ENCODE measurements at places on chromosomes 11 and 22.

DNA sequence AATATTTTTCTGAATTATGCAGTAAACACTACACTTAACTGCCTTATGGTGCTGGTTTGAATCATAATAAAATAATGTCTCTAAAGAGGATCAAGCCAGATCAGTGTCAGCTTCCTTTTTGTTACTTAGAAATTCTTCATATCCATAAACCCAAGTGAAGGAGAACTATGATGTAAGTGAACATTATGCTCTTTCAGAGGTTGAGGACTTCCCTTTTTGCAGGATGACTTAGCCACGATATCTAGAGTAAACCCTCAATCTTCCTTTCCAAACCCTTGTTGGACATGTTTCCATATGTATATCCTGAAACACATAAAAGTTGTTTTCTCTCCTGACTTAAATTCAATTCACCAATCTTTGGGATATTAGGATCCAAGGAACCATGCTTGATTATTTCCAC, 19.1 kb downstream of the OR8D1 start:
- no peak for DNase-seq

DNA sequence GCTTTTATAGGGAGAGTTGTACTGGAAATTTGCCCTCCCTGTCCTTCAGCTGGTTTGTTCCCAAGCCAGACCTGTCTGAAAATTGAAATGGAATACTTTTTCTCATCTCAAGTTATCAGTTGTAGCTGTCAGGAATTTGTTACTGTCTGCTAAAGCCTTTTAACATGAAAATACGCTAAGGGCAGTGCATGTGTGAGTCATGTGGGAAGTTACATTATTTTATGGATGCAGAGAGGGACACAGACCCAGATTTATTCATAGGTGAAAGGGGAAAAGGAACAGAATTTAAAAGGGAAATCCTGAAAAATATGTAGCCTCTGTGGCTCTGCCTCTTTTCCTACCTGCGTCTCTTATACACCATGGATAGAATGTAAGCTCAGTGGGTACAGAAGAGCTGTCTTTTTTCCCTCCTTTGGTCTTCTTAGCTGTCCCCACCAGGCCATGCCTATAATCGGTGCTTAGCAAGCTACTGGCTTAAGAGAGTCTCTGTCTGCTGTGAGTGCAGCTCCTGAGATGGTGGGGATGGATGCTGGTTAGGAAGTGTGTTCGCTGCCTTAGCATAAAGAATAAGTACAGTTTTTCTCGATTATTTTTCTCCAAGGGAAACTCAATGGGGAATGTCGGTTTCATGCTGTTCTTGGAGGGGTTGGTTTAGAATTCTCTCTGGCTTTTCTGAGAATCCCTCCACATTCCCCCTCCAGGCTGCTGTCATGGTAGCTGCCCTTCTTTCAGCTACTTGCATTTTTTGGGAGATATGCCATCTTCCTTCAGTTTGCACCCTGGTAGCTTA, 166.8 kb downstream of the TEAD1 start:
- DNase-seq = no peak

DNA sequence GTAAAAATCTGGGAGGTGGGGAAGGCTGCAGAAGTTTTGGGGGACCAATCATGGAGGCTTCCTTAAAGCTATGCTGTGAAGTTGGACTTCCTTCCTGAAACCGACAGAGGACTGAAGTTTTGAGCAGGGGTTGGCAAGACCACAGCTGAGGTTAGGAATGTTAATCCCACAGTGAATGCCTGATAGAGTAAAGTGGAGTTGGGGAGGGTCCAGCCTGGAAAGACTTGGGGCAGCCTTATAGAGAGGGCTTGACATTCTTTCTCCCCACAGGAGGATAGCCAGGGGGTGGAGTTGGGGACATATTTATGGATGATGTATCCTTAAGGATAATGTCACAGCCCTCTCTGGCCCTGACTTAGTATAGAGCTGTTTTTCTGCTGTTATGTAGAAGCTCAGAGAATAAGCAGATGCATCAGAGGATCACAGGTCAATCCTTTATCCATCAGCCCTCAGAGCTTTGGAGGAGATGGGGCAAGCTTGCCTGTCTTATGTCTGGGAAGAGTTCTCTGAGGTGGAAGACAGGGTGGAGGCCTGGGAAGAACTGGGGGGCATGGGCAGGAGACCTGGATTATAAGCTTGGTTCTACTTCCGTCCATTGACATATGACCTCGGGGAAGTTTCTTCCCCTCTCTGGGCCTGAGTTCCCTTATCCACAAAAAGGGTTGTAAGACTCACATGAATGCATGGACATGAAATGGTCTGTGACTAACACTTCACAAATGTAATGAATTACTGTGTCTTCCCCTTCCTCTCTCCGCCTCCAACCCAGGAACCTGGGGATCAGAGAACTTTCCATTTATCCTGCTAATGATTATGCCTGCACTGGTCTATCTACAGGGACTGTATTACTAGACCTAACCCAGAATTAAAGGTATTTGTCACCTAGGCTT, 317.8 kb downstream of the MIAT start:
- no peak for DNase-seq

- no peak for DNase-seq
Measured at GRCh38 chr11:15541079-15541478, 426.4 kb downstream of the INSC start.

DNA sequence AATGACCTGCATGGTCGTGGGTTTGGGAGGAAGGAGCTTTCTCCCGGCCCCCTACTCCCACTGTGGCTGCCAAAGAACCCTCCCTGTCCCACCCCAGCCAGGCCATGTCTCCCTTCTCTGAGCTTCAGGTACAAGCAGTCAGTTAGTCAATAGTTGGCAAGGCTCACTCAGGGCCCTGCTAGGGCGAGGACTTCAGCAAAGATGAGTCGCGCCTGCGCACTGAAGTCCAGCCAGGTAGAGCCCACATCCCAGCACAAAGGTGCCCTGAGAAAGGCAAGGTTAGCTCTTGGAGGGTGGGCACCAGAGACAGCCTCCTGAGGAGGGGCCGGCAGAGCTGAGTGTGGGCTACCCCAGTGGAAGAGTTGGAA, 11.1 kb downstream of the C11orf86 start:
- no peak for DNase-seq

DNA sequence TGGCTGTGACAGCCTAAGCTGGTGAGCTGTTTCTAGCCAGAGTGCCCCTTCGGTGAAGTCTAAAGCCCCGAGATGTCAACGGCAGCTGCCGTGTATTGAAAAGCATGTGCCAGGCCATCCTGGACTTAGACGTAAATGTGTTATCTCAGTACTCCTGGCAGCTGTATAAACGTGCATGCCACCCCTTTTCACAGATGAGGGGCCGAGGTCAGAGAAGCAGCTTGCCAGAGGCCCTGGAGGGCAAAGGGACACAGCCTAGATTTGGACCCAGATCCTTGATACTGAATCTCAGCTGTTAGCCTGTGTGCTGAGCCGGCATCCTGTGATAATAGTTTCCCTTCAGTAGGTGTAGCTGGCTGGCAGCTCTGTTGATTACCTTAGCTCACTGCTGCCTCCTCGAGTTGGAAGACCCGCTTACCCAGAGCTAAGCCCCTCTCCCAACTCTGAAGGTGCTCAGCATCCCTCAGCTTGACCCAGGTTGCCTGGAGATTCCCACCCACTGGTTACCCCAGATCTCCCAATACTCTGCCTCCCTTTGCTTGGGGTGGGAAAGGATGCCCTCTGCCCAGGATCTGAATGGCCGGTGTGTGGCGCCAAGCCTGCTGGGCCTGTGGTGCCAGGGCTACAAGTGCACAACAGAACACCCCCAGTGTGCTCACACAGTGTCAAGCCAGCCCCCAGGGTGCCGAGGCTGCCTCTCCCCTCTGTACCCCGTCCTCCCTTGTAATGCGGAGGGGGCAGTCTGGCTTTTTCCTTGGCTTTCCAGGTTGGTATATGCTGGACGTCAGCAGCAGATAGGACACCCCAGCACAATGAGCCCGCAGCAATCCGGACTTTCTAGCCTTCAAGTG, 59.8 kb upstream of the WNT7B start:
- peak; percentile 53 for DNase-seq

- DNase-seq = no peak
Measured at GRCh38 chr22:17009640-17010291, 1.7 kb upstream of the GAB4 start.

- no peak for DNase-seq
Measured at GRCh38 chr11:115364896-115365295, 139.3 kb downstream of the CADM1 start.

DNA sequence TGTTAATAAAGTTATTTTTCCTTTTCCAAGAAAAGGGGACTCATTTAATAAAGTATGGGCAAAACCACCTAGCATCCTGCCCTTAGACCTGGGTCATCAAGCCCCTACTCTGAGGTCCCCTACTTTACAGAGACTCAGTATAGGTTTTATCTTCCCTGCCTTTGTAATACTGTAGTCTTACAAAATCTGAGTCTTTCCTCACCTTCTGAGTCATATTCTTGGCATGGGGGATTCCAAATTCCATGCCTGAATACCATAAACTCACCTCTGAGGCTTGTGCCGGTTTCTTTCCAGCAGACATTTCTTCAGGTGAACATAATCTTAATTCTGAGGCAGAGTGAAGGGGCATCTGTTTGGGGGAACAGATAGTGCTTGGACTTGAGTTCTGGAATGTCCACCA, 282.5 kb downstream of the KCNA4 start:
- no peak for DNase-seq

GRCh38 chr22:23243006-23243573, 62.8 kb downstream of the BCR start:
- peak; percentile 86 for DNase-seq

GRCh38 chr11:65389294-65389980, 3.0 kb downstream of the FRMD8 start:
- no peak for DNase-seq

GRCh38 chr11:11731311-11732083, 109.7 kb upstream of the GALNT18 start:
- DNase-seq = no peak

DNA sequence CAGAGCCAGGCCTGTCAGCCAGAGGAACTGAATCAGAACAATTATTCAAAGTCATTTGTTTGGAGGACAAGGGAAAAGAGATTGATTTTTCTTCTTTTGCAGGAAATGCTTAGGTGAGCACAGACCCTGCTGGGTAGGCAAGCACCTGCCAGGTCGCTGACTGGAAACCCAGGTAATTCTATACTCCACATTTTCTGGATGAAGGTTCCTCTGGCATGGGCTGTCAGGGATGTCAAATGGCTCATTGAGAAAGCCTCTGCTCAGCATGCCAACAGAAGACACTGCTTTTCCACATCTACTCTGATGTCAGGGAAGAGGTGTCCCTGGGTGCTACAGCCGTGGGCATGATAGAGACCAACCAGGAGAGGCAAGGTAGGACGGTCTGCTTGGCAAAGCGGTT, 166.7 kb upstream of the SYN3 start:
- no peak for DNase-seq
